Activated CD4-positive, alpha-beta T cell treated with anti-CD3 and anti-CD28 coated beads for 24 hours (primary cell): ENCODE measurements at places on chromosomes 7 and 10.

DNA sequence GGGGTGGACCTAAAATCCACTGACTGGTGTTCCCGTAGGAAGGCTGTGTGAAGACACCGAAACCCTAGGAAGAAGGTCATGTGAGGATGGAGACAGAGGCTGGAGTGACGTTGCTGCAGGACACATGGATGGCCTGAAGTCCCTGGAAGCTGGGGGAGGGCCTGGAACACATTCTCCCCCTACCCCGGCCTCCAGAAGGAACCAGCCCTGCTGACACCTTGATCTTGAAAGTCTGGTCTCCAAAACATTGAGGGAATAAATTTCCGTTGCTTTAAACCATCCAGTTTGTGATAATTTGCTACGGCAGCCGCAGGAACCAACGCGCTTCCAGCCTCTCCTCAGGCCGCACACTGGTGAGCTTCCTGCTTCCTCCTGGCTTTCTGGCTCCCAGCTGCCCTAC lies 288.2 kb downstream of the GLRX3 start:
- DNase-seq: no peak

DNA sequence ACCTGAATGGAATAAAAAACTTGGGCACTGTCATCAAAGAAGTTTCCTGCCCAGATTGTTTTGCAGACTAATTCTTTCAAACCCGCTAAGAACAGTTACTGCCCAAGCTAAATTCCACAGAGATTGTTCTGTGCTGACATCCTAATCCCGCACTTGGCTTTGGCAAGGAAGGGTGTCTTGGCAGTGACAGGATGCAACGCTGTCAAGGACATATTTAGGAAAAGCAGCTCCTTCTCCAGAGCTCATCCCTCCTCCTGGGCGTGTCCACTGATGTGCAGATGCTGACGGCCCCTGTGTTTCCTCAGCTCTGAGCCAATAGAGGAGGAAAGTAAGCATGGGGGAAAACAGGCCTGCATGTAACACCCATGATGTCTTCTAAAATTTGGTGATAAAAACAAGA lies 74.2 kb downstream of the EEPD1 start:
- no peak for DNase-seq

GRCh38 chr10:93313798-93314197 lies 168.3 kb downstream of the MYOF start:
- no peak for DNase-seq

GRCh38 chr7:74053589-74054186 lies 25.7 kb downstream of the ELN start:
- DNase-seq: no peak

- no peak for DNase-seq
Observed at GRCh38 chr7:55050281-55050680, 31.5 kb downstream of the EGFR start.

DNA sequence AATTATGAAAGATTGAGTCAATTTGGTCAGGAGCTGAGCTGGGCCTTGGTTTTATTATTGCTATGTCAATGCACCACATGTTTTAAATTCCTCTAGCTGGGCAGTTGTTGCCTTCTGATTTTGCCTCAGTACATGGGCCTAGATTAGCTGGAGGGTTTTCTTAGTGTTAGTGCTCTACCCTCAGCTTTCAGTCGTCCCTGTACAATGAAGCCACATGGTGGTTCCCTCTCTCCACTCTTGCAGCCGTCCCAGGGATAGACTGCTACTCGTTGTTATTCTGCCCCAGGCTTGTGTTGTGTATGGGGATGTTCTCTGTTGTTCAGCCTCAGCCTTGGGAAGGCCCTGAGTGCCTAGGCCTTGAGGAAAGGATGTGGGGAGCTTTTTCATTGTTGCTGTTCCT lies 37.0 kb downstream of the NHLRC2 start:
- DNase-seq: no peak

DNA sequence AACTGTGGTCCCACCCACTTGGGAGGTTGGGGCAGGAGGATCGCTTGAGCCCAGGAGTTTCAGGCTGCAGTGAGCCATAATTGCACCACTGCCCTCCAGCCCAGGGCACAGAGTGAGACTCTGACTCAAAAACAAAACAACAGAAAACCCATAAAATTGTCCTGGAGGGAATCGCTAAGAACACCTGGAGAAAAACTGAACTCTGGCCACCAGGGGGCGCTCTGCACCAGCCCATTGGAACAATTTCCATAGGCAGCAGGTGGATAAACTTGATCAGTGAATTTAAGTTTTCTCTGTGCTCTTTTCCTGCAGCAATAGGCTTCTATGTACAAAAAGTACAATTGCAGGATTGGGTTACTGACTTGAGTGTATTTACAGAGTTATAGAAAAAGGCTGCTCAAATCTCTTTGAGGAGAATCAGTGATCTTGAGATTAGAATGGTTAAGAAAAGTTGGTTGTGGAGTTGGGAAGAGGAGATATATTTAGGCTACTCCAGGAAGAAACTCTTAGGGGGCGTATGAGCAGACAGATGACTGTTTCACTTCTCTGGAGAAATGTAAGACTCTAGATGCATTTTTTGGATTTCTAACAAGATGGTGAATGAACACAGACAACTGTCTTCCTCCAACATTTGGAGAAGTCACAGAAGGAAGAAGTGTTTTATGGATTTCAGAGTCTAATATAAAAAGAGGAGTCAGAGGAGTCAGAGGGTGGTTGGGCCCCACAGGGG lies 274.9 kb upstream of the GALNT17 start:
- peak; percentile 49 for DNase-seq

GRCh38 chr10:132893090-132893489 lies 49.3 kb downstream of the CFAP46 start:
- DNase-seq: no peak
